Activated naive CD8-positive, alpha-beta T cell treated with anti-CD3 and anti-CD28 coated beads for 36 hours (primary cell): ENCODE measurements at places on chromosomes 11 and 22. TPM values are rescaled to one million over a fixed set of nuclear protein-coding genes. Genes with fewer than 3 reads are reported as not detected.

DNA sequence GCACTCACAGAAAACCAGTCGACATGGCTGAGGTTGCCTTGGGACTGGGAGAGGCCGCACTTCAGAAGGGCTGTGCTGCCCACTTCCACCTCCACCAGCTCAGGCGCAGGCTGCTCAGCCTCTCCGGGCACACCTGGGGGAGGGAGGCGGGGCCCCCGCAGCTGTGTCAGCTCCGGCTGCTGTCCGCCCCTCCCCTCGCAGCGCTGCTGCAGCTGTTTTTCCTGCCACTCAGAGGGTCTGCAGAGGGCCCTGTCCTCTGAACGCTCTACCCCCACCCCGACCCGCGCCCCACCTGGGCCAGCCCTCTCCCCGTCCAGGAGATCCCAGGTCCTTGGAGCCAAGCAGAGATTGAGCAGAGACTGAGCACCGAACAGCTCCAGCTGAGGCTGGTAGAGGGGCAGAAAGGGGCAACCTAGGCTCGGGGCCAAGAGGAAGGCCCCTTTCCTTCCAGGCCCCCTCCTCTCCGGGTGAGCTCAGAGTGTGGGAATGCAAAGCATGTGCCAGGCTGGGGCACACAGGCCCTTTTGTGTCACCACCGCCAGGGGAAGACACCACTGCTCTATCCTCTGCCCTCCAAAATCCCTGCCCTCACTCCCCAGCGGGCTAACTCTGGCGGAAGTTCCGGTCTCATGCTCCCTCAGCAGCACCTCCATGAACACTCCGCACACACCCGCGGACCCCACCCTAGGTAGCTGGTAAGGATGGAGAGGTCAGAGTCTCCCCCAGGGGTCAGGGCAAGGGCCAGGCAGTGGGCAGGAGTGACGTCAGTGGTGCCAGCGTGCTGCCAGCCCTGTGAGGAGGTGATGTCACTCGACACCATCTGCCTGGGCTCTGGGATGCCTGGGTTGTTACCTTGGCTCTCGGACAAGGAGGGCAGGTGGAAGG lies 1.6 kb downstream of the MCAM start:
- peak overlapping the region; percentile 77 for H3K4me3 ChIP-seq
- peak overlapping the region; percentile 8 for H3K27ac ChIP-seq
- peak; percentile 67 for DNase-seq
- peaks cover 13% of the 10 kb centered on the region for H3K4me1 ChIP-seq
- no peaks in the 10 kb centered on the region for H3K36me3 ChIP-seq
- peaks cover 30% of the 10 kb centered on the region for H3K27me3 ChIP-seq

DNA sequence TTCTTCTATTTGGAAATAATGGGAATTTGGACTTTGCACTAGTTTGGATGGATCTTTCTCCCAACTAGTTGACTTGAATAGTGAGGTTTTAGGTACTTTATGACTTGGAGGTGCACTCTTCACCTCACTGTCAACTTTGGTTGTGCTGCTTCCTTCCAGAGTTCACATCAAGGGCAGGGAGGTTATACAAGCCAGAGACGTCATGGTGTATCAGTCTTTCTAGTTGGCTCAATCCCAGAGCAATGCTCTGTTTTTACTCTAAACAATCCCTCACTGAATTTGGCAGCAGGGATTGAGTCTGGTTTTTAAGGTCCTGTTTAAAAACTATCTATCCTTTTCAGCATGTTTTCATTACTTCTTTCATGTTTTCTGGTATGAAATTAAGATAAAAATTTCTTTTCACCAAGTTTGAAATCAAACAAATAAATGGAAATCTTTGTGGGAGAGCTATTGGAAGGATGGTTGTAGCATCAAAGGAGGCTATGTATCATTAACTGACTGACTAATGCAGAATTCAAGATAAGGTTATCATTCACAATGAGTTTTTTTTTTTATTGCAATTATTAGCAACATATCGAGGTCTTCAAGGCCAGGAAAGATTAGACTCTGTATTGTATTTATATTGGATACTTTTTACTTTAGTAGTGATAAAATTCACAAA lies 28.0 kb upstream of the ZBED5 start:
- no peak overlapping the region for H3K27ac ChIP-seq
- no peak for DNase-seq
- no peak overlapping the region for H3K4me3 ChIP-seq
- peaks cover 7% of the 10 kb centered on the region for H3K36me3 ChIP-seq

GRCh38 chr11:108224911-108225786 lies 2.3 kb downstream of the ATM start:
- H3K4me1 ChIP-seq: peaks cover 43% of the 10 kb centered on the region
- peak; percentile 33 for DNase-seq
- H3K27ac ChIP-seq: no peak overlapping the region
- H3K36me3 ChIP-seq: peaks cover 46% of the 10 kb centered on the region
- H3K4me3 ChIP-seq: no peak overlapping the region

GRCh38 chr11:26702406-26702805 lies 19.5 kb downstream of the SLC5A12 start:
- DNase-seq: no peak
- H3K27me3 ChIP-seq: no peaks in the 10 kb centered on the region
- H3K4me3 ChIP-seq: no peak overlapping the region

GP1BB gene
- total RNA-seq: not detected

GRCh38 chr11:66081505-66081904 lies 11.4 kb downstream of the PACS1 start:
- H3K4me3 ChIP-seq: peak overlapping the region; percentile 77
- peaks cover 20% of the 10 kb centered on the region for H3K36me3 ChIP-seq
- H3K4me1 ChIP-seq: peaks cover 78% of the 10 kb centered on the region
- no peaks in the 10 kb centered on the region for H3K27me3 ChIP-seq
- peak; percentile 63 for DNase-seq
- H3K27ac ChIP-seq: peak overlapping the region; percentile 92

DNA sequence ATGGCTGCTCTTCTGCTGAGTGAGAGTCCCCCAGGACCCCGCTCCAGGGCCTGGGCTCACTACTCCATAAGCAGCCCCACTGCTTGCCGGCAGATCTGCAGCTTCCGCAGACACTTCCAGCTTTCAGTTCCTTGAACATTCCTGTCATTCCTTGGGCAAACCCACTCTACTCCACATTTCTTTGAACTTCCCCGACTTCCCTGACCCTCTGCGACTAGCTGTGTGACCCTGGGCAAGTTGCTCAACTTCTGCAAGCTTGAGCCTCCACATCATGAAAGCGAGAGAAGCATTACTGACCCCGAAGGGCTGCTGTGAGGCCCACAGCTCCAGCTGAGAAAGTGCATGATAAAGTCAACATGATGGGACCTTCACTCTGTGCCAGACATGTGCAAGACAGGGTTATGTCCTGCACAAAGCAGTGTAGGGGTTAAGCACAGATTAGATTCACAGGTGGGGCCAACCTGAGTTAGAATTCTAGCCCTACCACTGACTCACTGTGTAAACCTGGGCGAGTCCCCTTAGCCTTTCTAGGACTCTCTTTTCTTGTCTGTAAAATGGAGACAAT lies 51.8 kb downstream of the THAP12 start:
- H3K4me1 ChIP-seq: no peaks in the 10 kb centered on the region
- H3K36me3 ChIP-seq: no peaks in the 10 kb centered on the region
- DNase-seq: no peak
- H3K4me3 ChIP-seq: no peak overlapping the region
- H3K27ac ChIP-seq: no peak overlapping the region

DEUP1 gene
- total RNA-seq: not detected

DNA sequence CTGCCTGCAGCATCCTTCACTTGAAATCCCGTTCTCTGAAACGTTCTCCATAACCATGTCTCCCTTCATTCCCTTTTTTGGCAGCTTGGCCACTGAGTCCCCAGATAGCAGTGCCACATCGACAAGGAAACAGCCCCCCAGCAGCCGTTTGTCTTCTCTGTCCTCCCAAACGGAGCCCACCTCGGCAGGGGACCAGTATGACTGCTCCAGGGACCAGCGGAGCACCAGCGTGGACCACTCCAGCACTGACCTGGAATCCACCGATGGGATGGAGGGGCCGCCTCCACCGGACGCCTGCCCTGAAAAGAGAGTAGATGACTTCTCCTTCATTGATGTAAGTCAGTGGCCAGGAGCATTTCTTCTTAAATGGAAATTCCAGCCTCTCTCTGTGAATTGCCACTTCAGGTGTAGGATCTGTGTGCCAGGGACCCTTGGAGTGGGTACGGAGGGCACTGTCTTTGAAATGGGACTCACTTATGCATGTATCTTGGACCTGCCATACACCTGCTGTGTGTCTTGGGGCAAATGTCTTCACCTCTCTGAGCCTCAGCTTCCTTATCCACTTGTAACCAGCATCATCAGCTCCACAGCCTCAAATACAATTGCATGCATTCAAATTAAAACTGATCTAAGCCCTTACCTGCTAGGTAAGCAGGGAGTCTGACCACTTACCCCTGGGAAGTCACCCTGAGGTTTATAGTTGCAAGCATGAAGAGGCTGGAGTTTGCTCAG lies 25.3 kb upstream of the CRYBB3 start:
- no peak overlapping the region for H3K4me3 ChIP-seq
- no peak for DNase-seq
- H3K27ac ChIP-seq: no peak overlapping the region
- no peaks in the 10 kb centered on the region for H3K4me1 ChIP-seq
- H3K27me3 ChIP-seq: no peaks in the 10 kb centered on the region

DENND6B gene
- 4.2 TPM for total RNA-seq

DEPDC7 gene
- total RNA-seq: 3.4 TPM

GRCh38 chr11:133776671-133777367 lies 68.5 kb downstream of the SPATA19 start:
- no peaks in the 10 kb centered on the region for H3K36me3 ChIP-seq
- H3K27me3 ChIP-seq: peaks cover 3% of the 10 kb centered on the region
- H3K4me1 ChIP-seq: no peaks in the 10 kb centered on the region
- DNase-seq: no peak

GRCh38 chr11:61609980-61610366 lies 29.1 kb upstream of the SYT7 start:
- no peak for DNase-seq
- H3K27me3 ChIP-seq: peaks cover 11% of the 10 kb centered on the region

SCGB1D2 gene
- not detected for total RNA-seq

- H3K36me3 ChIP-seq: no peaks in the 10 kb centered on the region
- H3K4me1 ChIP-seq: no peaks in the 10 kb centered on the region
- H3K27ac ChIP-seq: no peak overlapping the region
- DNase-seq: no peak
- H3K4me3 ChIP-seq: no peak overlapping the region
- H3K27me3 ChIP-seq: no peaks in the 10 kb centered on the region
Measured at GRCh38 chr11:2798951-2799761, 86.4 kb downstream of the CDKN1C start.

- H3K4me3 ChIP-seq: no peak overlapping the region
- no peak overlapping the region for H3K27ac ChIP-seq
- DNase-seq: no peak
- no peaks in the 10 kb centered on the region for H3K4me1 ChIP-seq
Measured at GRCh38 chr11:134512061-134512460, 100.0 kb upstream of the B3GAT1 start.

ADORA2A gene
- total RNA-seq: 45.1 TPM

ZNF408 gene
- total RNA-seq: 12.9 TPM

- H3K4me1 ChIP-seq: peaks cover 11% of the 10 kb centered on the region
- H3K4me3 ChIP-seq: no peak overlapping the region
- H3K36me3 ChIP-seq: peaks cover 4% of the 10 kb centered on the region
- no peak for DNase-seq
Measured at GRCh38 chr11:130145975-130146776, 13.4 kb upstream of the ST14 start.

IL10RA gene
- total RNA-seq: 39.6 TPM

DNA sequence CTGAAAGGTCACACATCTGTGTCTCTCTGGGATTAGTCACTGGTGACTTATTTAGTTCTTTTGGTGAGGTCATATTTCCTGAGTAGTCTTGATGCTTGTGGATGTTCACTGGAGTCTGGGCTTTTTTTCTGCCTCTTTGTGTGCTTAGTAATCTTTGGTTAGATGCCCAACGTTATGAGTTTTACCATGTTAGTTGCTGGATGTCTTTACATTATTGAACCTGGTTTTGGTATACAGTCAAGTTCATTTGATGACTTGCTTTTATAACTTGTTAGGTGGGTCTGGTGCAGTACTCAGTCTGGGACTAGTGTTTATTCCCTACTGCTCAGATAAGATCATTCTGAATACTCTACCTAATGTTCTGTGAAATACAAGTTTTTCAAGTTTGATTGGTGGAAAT lies 26.2 kb upstream of the SLC37A2 start:
- no peak overlapping the region for H3K27ac ChIP-seq
- no peak overlapping the region for H3K4me3 ChIP-seq
- H3K4me1 ChIP-seq: peaks cover 8% of the 10 kb centered on the region
- H3K36me3 ChIP-seq: peaks cover 32% of the 10 kb centered on the region

DNA sequence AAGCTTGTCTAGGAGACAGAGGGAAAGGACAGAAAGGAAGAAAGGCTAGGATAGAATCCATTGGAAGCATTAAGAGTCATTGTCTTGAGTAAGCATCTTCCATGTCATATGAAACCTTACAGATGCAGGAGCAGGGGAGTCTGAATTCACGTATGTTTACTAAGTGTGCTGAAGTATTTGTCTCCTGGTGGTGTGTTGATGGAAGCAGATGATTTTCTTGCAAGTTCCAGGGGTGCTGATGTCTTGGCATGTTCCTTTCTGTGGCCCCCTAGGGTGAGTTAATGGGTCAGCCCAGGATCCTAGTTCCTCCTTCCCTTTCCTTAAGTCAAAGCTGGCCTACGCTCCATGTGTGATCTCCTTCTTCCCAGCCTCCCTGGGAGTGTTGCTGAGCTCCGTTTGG lies 110.2 kb downstream of the TEAD1 start:
- H3K4me3 ChIP-seq: no peak overlapping the region
- DNase-seq: no peak
- H3K4me1 ChIP-seq: no peaks in the 10 kb centered on the region
- H3K27ac ChIP-seq: no peak overlapping the region
- no peaks in the 10 kb centered on the region for H3K36me3 ChIP-seq

MMP1 gene
- total RNA-seq: not detected

DNA sequence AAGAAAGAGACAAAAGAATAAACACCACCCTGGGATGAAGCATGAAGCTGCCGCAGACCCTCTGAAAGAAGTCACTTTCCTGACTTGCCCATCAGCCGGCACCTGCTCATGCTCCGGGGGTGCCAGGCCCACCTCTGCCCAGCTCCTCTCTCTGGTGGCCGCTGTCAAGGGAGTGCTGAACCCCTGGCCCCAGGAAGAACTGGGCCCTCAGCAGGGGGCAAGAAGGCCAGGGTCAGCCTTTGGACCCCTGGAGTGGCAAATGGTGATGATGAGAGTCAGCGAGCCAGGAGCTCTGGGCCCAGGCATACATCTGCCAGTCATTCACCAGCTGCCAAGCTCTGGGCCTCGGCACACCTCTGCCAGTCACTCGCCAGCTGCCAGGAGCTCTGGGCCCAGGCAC lies 17.4 kb downstream of the TTLL8 start:
- H3K4me3 ChIP-seq: no peak overlapping the region
- DNase-seq: no peak
- peaks cover 2% of the 10 kb centered on the region for H3K36me3 ChIP-seq
- peaks cover 6% of the 10 kb centered on the region for H3K4me1 ChIP-seq
- peaks cover 24% of the 10 kb centered on the region for H3K27me3 ChIP-seq
- H3K27ac ChIP-seq: no peak overlapping the region
